ENCODE measurements at places on chromosomes 4 and X.
A peak's percentile ranks its signal among the peaks of the same experiment; 100 is the strongest.

GRCh38 chr4:47278631-47279030 is 184.9 kb downstream of the COMMD8 start:
- no peak for DNase-seq

- no peak for DNase-seq
Measured at GRCh38 chr4:39970671-39971640, 6.8 kb downstream of the PDS5A start.

DNA sequence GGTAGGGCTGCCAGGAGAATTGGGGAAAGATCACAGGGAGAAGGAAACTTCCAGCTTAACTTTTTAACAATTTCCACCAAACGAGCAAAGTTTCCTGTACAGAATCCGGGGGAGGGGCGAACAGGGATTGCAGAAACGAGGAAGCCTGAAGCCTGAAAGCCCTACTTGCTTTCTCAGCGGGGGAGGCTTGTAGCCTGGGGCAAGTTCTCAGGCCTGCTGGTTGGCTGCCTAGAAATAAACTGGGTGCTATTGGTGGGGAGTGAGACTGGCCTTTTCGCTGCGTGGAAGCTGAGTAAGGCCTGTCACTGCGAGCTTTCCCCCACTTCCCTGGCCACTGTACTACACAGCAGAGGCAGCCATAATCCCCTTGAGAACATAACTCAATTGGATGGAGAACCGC is 110.8 kb upstream of the ATP8A1 start:
- DNase-seq: no peak

DNA sequence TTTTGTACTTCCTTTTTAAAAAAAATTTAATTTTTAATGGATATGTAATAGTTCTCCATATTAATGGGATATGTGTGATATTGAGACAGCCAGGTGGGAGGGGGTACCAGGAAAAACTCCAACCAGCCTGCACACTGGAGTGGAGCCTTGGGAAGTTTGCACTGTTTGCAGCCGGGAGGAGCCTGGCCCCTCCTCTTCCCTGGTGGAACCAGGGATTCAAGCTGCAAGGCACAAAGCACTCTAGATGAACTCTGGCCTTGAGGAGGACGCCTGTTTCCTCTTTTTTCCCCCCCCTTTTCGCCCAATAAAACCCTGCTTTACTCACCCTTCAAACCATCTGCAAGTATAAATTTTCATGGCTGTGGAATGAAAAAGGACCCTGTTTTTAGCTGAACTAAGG is 48.2 kb upstream of the GC start:
- no peak for DNase-seq

DNA sequence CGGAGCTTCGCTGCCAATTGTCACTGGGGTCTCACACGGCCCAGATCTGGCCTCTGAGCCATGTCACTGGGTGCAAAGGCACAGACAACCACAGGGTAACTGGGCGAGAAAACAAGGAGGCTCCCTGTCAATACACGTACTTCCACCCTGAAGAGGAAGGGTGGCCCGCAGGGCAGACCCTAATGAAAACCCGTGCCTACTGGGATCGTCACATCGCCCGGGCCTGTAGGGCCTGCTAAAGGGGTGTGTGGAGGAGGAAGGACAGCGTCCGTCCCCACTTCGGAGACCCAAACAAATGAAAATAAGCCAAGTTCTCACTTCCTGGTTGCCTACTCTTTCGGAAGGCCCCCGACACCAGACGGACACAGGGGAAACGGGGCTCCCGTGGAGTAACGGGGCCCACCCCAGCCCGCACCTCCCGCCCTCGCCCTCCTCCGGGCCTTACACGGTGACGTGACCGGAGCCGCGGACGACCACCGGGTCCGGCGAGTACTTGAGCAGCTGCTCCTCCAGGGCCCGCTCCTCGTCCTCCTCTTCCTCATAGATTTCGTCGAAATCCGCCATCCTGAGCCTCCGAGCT is 578 bp downstream of the CHIC2 start:
- peak; percentile 31 for DNase-seq

DNA sequence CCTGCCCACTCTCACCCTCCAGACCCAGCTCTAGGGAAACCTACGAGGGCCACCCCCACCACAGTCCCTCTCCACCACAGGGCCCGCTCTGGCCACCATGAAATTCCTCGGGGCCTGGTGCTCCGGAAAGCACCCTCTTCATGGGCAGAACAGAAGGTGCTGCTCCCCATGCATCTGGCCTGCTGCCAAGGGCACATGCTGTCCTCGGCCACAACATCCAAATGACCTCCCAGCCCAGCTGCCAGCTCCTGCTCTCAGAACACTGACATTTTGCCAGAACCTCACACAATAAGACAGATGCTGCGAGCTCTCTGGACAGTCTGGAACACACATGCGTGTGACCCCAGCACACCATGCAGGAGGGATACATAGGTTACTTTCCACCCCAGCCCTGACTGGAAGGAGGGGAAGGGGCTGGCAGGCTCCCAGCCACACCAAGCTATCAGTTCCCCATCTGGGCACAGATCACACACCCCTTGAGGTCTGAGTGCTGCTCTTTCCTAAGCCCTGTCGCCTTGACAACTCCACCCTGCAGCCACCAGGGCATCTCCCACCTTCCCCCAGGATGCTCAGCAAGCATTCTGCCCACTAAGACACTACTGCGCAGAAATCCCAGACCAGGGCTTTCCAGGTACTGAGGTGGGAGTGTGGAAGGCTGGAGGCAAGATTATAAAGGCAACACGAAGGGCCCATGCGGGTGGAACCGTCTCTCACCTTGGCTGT is 5.8 kb downstream of the CCNQ start:
- no peak for DNase-seq

GRCh38 chr4:1751919-1752283 is 30.6 kb downstream of the TACC3 start:
- DNase-seq: no peak

DNA sequence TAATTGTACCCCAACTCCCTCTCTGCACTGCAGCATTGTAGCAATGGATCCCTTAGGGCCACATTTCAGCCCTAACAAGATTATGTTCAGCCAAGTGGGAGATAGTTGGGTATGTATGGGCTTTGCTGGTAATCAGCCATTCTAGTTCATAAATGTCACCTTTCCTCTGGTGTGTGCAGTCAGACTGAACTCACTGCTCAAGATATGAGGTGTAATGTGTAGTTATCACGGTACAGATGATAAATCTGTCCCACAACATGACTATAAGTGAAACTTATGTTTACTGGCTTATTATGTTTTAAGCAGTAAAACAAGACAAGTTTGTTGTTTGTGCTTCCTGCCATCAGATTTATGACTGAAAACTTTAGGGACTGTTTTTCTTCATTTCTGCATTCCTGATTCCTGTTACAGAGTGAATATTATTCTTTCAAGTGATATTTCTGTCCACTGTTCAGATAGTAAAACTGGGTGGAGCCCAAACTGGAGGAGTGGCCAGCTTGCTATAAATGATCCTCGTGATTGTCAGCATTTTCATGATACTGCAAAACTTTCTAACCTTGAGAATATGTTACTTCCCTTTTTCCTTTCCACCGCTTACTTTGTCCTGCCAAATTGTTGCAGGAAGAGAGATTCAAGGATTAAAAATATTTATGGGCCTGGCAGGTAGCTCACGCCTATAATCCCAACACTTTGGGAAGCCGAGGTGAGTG is 44.9 kb downstream of the ANAPC4 start:
- no peak for DNase-seq

- no peak for DNase-seq
Measured at GRCh38 chr4:164639001-164639400, 114.9 kb upstream of the SMIM31 start.

GRCh38 chrX:132668178-132668577 is 179.3 kb upstream of the MBNL3 start:
- no peak for DNase-seq

DNA sequence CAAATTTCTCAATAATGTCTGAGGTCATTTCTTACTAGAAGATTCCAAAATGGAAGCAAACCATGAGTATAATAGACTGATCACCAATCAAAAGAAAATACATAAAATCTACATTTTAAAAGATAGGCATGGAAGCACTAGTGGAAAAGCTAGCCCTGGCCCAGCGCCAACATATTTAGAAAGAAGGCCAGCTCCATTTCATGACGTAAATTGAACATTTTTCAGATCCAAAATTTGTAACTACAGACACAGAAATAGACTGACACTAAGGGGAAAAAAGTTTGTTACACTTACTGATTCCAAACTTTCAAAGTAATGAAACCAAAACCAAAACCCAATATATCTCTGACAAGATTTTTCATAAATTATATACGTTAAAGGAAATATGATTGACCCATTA is 117.7 kb downstream of the ADAMTS3 start:
- no peak for DNase-seq

DNA sequence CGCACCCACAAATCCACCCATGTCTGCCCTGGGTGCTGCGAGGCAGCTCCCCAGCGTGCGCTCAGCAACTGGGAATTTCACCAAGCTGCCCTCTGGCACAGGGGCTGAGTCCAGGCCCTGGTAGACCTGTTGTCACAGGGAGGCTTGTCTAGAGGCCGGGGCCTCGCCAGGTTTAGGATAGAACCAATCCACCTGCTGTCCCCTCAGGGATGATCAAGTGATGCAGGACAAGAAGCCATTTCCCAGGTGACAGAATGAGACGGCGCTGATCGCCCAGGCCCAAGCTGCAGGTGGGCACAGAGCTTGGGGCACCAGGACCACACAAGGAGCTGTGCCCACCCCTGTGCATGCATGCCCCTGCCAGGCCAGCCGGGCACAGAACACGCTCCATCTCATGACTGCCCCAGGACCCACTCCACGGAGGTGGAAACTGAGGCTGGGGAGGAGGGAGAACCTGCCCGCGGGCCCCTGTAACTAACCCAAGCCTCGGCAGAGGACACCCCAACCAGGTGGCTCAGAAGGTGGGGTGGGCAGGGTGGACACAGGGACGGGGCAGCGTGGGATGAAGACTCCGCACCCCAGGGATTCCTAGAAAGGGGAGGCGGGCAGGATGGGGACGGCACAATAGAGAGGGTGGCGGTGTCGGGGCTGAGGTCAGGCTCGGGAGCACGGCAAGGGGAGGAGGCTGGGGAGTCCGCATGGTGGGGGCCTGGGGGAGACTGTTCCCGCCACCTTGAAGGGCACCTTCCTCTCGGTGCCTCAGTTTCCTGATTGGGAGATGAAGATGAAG is 78.0 kb downstream of the ZFYVE28 start:
- DNase-seq: no peak

- no peak for DNase-seq
Measured at GRCh38 chrX:123155327-123155726, 28.8 kb upstream of the GRIA3 start.

DNA sequence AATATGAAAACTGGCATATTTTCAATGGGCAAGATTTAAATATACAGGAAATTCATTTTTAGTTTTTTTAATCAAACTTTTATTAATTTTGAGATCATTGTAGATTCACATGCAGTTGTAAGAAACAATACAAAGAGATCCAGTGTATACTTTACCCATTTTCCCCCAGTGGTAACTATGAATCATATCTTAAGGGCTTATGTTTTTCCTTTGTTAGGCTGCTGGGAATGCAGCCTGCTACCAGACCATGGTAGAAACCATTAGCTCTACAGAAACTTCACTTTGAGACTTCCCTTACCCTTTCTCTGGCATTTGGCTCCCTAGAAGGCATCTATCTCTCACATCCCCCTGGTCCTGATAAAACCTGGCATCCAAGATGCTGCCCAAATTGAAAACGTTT is 147.6 kb upstream of the EOLA2 start:
- no peak for DNase-seq

GRCh38 chr4:44738615-44739014 is 12.3 kb upstream of the GNPDA2 start:
- DNase-seq: no peak

DNA sequence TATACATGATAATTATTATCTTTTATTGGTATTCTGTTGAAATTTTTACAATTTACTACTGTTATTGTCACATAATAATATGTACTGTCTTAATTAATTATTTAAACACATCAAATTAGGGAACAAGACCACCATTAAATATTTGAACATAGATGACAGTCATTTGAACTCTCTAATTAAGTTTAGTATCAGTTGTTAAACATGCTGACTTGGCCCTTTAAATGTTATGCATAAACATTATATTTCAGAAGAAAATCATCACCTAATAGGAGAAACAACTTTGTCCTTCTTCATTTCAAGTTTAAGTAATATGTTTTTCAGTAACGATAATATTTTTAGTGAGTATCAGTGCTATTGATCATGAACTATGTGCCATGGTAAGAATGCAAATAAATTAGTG is 623.5 kb upstream of the GNPDA2 start:
- DNase-seq: no peak

DNA sequence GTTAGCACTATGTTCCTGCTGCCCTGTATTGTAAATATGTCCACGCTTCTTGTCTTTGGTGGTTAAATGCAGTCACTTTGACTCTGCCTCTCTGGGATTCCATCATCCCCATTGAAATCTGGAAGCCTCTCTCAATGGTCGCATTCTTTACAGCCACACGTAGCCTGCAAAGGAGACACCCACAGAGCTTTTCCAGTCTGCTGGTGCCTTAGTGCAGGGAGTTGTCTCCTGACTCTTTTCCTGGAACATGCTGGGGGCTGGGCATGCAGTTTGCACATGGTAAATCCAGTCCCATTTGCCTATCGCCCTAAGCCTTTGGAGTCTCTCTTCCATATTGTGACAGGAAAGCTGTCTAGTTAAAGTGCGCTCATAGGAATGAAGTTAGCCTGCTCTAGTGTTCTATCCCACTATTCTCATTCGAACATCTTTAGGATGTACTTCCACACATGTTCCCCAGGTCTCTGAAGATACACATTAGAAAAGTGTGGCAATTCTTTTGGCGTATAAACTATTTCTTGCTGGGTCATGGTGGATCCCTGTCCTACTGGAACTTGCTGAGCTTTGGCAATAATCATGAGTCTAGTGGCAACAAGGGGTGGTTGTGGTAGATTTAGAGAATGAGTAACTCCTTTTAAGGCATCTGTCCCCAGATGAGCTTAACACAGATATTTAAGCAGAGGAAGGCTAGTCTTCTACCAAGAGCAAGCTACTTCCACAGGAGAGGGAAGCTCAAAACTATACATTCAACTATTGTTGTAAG is 33.7 kb downstream of the COQ2 start:
- no peak for DNase-seq

DNA sequence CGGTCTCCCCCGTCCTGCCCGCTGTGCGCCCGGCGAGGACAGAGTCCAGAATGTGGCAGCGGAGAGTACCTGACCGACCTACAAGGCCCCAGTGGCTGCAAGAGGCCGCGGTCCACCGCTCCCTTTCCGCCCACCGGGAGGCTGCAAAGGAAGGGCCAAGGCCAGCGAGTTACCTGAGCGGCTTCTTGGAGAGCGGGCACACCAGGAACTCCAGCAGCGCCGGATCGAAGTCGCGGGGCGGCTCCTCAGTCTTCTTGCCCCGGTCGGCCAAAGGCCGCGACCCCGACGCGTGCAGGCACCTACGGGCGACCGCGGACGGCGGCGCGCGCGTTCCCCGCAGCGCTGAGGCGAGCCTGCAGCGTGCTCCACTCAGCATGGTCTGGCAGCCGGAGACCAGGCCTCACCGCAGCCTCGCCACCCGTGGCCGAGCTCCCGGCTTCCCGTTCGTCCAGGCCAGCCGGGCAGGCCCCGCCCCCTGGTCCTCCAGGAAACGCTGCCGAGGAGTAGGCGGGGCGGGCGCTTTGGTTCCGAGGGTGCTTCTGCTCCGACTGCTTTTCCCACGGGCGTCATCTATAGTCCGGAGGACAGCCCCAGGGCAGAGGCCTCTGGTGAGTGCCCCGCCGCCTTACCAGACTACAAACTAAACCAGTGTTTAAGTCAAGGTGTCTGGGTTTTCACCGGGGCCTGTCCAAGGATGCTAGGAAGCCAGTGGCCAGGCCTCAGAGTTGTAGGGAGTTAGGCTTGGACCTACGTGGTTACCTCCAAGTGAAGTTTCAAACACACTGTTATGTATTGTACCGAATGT is at the start of gene PYURF:
PYURF (minus strand) TSS at position 452 of the 805 bp plus-strand sequence; CDS start at position 376, 76 bp downstream.
- peak; percentile 64 for DNase-seq

All from T-helper 1 cell (primary cell).